H7 (cell line): ENCODE measurements at places on chromosomes 16 and 17. TPM values are rescaled to one million over a fixed set of nuclear protein-coding genes. Genes with fewer than 3 reads are reported as not detected.
A peak's percentile ranks its signal among the peaks of the same experiment; 100 is the strongest.

Gene GLTPD2
- not detected in 2 replicates for total RNA-seq

DNA sequence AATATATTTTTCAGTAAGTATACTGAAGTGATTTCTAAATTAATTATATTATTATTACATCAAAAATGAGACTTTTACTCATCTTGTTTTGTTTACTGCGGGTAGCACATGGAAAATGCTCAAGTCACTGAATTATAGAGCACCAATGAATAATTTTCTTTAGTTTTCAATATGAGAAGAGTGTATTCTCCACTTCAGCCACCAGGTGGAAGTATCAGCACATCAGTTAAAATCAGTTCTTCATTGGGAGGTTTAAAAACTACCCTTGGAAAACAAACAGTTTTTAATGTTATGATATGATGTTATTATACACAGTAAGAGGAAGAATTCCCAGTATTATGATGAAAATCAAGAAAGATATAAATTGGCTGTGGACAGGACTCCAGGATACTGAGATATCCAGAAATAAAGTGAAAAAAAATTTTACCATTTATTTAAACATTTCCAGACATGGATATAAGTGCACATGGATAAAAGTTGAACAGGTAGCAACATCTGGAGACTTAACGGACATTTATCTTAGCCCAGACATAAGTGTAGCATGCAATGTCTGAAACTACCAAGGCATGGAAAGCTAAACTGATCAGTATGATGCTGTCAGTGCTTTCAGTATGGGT, 467.3 kb downstream of the KCNJ2 start:
- DNase-seq, result peak; percentile 33

DNA sequence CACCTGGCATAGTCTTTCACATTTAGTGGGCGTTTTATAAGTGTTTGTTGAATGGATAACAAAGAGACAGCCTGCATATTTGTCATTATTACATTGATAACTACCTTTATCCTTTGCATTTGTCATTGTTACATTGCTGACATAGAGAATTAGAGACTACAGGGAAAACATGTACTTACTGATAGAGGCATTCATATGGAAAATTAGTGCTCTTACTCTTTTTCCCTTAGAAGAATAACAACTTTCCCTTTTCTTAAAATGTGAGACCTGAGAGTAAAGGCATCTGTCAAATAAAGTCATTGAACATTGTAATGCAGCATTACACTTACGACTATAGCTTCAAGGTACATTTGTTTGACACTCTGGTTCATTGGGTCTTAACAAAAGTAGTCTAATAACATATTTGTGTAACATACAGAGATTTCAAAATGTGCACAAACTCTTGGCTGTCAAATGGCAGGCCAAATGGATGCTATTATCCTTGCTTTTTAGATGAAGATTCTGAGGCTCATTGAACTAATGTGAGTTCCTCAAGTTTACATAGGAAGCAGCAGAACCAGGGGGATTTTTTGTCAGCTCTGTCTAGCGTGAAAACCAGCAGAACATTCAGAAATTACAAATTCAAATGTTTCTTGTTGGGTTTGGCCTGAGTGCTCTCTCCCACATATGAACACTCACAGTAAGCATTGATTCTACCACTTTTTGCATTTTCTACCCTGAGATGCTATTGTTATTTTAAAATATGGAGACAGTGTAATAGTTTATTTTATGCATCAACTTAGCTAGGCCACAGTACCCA, 28.5 kb downstream of the SMIM36 start:
- DNase-seq, result no peak

- DNase-seq, result peak; percentile 46
Measured at GRCh38 chr17:73268582-73269328, 7.1 kb upstream of the CPSF4L start.

Gene GHDC
- 11.5 and 24.3 TPM in 2 replicates for total RNA-seq

GRCh38 chr17:60102632-60103096, 23.9 kb upstream of the HEATR6 start:
- no peak for DNase-seq

GRCh38 chr17:146983-147761, 9.8 kb downstream of the SCGB1C2 start:
- DNase-seq, result no peak

Gene FAM171A2
- total RNA-seq, result 23.7 and 24.1 TPM in 2 replicates

Gene TAC4
- not detected in 2 replicates for total RNA-seq

DNA sequence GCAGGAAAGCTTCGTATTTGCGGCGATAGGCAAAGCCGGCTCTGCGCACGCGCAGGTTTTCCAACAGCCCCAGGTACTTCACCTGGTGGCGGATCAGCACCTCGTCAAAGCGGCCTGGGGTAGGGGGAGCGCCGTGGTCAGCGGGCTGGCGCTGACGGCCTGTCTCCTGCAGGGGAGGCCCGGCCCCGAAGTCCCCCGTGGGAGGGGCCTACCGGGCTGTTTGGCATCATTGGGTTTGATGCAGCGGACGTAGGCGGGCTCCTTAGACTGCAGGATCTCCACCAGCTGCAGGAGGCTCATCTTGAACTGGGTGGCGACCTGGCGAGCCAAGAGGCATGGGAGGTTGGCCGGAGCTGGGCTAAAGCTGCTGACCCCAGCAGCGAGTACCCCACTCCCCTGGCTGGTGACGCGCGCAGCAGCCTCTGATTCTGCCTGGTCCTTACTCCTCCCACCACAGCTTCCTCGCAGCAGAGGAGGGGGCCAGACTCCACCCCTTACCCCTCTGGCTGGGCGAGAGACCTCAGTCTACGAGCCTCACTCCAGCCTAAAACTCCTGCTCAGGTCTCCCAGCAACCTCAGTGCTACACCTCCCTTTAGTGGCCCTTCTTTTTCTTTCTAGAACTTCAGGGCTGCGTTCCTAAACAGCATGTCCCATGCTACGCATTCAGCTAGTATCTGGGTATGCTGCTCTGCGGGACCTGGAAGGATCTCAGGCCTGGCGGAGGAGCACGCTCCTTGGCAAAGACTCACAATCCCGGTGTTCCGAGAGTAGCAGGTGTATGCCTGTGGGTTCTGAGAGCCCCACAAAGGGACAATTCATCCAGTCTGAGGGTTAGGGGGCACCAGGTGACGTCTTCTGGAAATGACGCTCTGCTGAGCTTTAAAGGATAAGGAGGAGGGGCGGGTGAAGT, 16.1 kb upstream of the CRK start:
- peak; percentile 98 for DNase-seq

Gene RNF112
- total RNA-seq, result 2.3 and 3.0 TPM in 2 replicates

DNA sequence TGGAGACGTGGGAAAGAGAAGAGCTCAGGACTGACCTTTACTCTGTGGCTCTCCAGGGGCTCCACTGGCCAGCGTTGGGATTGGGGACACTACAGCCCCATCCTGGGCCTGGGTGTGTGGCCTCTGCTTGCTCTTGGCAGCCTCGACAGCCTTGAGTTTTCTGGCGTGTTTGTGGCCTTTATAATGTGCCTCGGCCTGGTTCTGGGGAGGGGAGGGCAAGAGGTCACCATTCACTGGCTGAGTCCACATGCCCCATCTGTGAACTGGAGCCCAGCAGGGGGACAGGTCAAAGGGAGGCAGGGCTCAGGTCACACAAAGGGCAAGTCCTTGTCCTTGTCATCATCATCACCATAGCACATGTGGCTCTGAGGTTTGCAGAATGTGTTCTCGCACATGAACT, 11.7 kb downstream of the NKIRAS2 start:
- no peak for DNase-seq

- DNase-seq, result no peak
Measured at GRCh38 chr17:48996722-48997102, 473 bp upstream of the IGF2BP1 start.
